Activated T-helper 2 cell treated with anti-CD3 and anti-CD28 coated beads, Interferon-gamma antibody, Interleukin-2, Interleukin-4, amounts not matched to agents 10 μg/mL and 5 μg/mL and 100 μg/mL, durations not matched to agents 14 hours and 24 hours and 36 hours (primary cell): ENCODE measurements at places on chromosomes 7 and 10.

DNA sequence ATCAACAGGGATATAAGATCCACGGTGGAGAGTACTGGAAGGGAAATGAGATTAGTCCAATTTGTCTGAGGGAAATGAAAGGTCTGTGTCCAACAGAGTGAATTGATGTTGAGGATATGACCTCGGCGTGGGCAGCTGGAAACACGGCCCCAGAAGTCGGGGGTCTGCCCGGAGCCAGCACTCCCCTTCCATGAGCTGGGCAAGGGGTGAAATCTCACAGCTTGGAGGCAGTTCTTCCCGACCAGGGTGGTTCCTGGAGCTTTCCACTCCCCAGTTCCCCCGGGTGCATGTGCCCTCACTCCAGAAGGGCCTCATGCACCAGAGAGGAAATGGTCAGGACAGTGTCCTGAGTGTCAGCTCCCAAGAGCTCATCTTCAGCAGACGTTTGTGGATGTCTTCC, 264.7 kb upstream of the PPP2R2D start:
- DNase-seq: no peak

- DNase-seq: no peak
Measured at GRCh38 chr7:105006367-105007136, 7.5 kb upstream of the KMT2E start.

- peak; percentile 20 for DNase-seq
Measured at GRCh38 chr10:12588091-12588860, 238.9 kb downstream of the CAMK1D start.

DNA sequence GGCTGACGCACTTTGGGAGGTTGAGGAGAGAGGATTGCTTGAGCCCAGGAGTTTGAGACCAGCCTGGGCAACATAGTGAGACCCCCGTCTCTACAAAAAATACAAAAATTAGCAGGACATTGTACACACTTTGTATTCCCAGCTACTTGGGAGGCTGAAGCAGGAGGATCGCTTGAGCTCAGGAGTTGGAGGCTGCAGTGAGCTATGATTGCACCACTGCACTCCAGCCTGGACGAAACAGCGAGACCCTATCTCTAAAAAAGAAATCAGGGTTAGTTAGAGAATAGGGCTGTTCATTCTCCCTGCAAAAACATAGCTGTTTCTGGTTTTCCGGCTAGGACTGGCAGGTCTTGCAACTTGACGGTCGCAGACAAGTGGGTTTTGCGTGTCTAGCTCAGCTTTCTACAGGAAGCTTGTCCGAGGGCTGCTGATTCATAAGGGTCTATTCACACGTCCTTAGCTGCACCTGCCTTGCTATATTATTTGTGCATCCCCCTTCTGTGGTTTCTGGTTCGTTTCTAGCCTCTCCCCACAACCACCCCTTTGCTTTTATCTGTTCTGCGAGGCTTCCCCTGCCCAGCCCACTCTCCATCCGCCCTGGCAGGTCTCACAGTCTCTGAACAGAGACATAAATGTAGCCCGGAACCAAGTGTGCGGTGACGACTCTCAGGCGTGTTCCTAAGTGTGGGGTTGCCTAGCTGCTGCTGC, 10.7 kb downstream of the AMZ1 start:
- DNase-seq: peak; percentile 79

- DNase-seq: no peak
Measured at GRCh38 chr7:51288896-51289622, 27.6 kb downstream of the COBL start.

DNA sequence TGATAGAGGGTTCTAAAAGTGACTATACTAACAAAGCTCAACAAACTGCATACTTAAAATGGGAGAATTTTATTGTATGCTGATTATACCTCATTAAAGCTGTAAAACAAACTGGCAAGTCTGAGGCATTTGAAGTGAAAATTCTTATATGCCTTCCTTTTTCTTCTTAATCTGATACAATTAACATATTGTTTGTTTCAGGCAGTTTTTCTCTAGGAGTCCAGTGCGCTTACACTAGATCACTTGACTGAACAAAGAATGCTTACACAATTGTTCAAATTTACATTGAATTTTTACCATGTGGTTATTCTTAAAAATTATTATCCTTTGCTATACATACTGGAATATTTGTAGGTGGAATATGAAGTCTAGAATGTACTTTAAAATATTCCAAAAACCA, 89.0 kb downstream of the GLCCI1 start:
- no peak for DNase-seq

DNA sequence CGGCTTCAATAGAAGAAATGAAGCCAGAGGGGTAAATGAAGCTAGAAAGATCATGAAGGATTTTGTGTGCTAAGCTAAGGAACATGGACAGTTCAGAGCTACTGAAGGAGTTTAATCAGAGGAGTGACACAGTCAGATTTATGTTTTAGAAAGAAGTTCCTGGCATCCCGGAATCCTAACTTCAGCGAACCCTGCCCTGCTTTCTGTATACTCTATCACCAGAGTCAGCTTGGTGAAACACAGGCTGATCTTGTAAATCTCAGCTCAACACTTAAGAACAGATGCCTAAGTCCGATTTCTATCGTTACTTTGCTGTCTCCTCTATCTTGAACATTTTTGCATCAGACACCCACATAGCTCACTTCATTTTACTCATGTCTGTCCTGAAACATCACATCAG, 9.1 kb downstream of the AHR start:
- no peak for DNase-seq

- DNase-seq: no peak
Measured at GRCh38 chr10:52616395-52616764, 156.2 kb downstream of the MBL2 start.

- DNase-seq: no peak
Measured at GRCh38 chr10:77636282-77636966, 1.2 kb downstream of the KCNMA1 start.

- peak; percentile 39 for DNase-seq
Measured at GRCh38 chr10:59907918-59908807, 1.8 kb upstream of the CCDC6 start.

DNA sequence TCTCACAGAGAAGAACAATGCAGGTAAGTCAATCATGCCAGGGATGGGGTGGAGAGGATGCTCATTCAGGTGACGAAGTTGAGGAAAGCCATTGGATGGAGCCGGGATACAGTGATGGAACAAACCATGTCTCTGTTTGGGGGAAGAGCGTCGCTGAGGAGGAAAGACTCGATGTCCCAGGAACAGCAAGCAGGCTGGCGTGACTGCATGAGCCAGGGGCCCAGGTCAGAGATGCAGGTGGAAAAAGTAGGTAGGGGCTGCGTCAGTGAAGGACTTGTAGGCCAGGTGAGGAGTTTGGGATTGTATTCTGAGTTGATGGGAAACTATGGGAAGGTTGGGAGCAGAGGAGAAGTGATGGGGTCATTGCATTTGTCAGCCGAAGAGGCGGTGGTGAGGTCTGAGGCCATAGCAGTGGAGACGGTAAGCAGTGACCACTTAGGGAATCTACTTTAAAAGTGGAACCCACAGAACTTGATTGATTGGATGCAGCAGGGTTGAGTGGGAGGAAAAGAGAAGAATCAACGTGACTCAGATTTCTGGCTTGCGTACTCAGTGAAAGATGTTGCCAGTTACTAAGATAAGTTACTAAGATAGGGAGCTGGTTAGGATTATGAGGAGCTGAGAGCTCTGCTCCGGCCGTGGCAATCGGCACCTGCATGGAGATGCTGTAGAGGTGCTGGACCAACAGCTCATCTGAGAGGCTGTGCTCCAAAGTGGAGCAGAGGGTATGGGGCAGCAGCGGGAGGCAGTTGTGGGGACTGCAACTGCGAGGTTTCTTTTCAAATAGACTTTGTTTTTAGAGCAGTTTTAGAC, 12.5 kb upstream of the IL2RA start:
- no peak for DNase-seq

DNA sequence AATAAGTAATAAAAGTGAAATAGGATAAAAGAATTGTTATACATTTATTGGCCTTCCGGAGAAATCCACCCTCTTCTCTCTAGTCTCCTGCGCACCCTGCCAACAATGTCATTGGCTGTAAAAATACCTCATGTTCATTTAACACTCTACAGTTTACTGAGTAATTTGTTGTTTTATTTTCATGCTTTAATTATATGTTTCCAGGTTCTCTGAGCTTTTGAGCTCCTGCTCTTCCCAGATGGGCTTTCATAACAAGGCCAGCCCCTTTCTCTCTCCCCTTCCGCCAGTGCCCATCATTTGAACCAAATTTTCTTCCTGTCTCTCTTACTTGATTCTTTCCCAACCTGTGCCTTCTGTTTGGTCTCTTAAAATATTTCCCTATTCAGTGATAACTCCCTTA, 144.6 kb upstream of the PRSS1 start:
- DNase-seq: no peak

- no peak for DNase-seq
Measured at GRCh38 chr10:21681156-21681555, 147.1 kb downstream of the MLLT10 start.

GRCh38 chr7:12296051-12296570, 85.0 kb downstream of the TMEM106B start:
- no peak for DNase-seq

DNA sequence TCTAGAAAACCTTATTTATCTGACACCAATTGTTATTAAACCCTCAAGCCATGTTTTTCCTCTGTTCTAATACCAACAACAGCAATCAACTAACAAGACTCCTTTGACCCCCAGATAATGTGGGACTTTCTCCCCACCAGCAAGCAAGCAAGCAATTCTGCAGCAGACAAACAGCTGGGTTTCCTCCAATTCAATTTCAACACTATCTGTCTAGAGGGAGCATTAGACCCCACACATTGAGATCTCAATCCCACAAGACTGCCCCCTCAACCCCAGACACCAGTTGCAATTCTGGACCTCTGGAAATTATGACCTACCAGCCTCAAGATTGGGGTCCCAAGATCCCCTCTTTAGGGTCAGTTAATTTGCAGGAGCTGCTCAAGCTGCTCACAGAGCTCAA, 89.4 kb upstream of the TMEM26 start:
- DNase-seq: no peak

DNA sequence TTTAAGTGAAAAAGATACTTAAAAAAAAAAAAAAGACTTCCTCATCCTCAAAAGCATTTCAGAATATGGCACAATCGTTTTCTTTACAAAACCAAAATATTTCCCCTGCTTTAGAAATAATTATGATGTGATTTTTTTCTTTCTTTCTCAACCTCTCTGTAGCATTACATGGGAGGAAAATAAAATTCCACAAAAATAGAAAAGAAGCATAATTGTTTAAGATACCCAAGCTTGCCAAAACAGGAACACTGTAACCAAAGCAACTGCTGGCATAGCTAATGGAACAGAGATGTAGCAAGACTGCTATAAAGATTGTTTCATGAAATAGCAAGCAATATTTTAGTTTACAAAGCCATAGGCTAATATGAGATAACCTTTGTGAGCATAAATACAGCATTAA, 75.6 kb upstream of the GPR22 start:
- no peak for DNase-seq

- DNase-seq: peak; percentile 37
Measured at GRCh38 chr7:149625340-149625946, 127.8 kb upstream of the ZNF746 start.

DNA sequence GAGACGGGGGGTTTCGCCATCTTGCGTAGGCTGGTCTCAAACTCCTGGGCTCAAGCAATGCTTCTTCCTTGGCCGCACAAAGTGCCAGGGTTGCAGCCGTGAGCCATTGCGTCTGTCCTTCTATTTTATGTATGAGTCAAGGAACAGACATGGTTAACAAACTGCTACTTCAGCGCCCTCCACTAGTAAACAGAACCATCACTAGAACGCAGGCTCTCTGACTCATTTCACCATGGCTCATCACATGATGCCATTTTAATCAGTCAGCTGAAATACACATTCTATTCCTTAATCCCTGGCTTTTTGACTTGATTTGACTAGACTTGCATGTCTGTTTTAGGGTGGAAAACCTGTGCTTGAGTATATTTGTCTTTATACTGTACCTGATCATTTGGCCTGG, 41.3 kb downstream of the CELF2 start:
- DNase-seq: no peak

DNA sequence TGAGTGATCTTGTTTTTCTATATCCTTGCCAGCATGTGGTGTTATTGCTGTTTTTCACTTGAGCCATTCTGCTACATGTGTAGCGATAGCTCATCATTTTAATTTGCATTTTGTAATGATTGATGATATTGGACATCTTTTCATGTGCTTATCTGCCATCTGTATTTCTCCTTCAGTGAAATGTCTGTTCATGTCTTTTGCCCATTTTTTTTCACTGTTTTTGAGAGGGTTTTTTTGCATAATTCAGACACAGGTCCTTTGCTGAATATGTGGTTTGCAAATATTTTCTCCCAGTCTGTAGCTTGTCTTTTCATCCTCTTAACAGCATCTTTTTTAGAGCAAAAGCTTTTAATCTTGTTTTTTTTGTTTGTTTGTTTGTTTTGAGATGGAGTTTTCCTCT, 3.7 kb upstream of the PMPCB start:
- no peak for DNase-seq

GRCh38 chr7:36526863-36527548, 137.3 kb downstream of the ANLN start:
- DNase-seq: no peak

- no peak for DNase-seq
Measured at GRCh38 chr10:47262606-47263533, 37.1 kb upstream of the GDF10 start.

DNA sequence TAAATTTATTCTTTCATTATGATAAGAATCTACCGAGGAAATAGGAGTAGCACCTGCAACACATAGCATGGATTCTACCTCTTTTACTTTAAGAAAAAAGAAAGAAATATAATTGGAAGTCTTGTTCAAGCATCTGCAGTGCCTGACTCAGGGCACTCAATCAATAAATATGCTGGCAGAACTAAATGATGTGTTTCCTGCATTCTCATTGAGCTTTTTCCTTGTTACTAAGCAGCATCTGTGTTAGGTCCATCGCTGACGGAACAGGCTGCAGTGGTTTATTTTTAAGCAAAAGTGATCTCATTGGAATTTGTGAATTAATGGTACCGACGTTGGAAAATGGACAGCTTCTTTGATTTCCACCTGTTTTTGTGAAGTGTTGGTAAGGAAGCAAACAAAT, 417.5 kb downstream of the DPP6 start:
- no peak for DNase-seq
